ENCODE measurements at places on chromosomes 5 and 9.
A peak's percentile ranks its signal among the peaks of the same experiment; 100 is the strongest.

- DNase-seq, result peak; percentile 73
Measured at GRCh38 chr9:131423171-131423581, 29.3 kb downstream of the PRRC2B start.

DNA sequence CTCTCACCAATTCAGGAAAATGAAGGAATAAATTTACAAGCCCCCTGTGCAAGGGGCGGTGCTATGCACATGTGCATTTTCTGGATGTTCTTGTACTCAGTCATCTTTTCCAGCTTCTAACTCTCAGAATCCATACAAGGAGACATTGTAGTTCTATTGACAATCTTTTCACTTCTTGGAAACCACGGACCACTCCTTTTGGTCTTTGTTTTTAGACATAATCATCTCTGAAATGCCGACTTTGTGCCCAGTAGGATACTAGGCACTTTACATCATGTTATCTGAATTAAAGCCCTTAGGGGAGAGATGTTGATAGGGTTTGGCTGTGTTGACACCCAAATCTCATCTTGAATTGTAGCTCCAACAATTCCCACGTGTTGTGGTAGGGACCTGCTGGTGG is 322.6 kb upstream of the WWC1 start:
- no peak for DNase-seq

DNA sequence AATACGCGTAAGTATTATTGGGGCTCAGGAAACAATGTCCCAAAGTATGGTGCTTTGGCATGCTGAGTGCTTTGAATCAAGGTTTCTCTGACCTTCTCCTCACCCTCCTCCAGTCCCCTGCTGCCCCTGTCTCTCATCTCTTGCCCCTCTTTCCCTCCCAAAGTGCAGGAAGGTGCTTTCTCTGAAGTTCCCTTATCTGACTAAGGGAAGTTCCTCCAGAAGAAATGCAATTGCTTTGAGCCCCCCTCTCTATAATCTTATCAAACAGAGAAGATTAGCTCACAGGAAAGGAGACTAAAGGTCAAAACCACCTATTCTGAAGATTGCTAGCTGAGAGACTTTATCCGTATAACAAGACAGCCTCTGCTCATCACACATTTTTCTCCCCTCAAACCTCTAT is 288.1 kb downstream of the ARL15 start:
- DNase-seq, result no peak

GRCh38 chr9:113623851-113624485 is 160.4 kb downstream of the RGS3 start:
- peak; percentile 47 for DNase-seq

- no peak for DNase-seq
Measured at GRCh38 chr5:65999061-65999723, 72.8 kb downstream of the ERBIN start.

- no peak for DNase-seq
Measured at GRCh38 chr5:94240993-94241651, 377.3 kb downstream of the KIAA0825 start.

DNA sequence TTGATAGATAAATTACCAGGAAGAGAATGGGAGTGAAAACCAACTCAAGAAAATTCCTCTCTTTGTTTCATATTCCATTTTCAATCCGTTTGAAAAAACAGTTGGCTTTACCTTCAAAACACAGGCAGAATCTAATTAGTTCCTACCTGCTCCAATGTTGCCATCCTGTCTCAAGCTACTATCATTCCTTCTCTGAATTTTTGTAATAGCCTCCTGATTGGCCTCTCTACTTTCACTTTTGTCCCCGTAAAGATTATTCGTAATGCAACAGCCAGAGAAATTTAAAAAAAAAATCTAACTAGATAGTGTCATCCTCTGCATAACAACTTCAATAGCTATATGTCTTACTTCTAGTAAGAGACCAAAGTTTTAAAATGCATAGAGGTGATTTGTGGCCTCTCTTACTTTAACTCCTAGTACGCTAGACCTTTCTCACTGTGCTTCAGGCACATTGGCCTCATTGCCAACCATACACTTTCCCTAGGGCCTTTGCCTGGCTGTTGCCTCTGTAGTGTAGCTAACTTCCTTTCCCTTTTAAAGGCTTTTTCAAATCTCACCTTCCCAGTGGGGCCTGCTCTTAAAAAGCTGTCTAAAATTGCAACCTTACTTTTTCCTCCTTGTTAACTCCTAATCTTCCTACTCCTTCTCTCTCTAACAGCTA is 311.3 kb upstream of the GRIN3A start:
- DNase-seq, result no peak

- DNase-seq, result no peak
Measured at GRCh38 chr9:15191378-15191777, 115.6 kb downstream of the TTC39B start.

DNA sequence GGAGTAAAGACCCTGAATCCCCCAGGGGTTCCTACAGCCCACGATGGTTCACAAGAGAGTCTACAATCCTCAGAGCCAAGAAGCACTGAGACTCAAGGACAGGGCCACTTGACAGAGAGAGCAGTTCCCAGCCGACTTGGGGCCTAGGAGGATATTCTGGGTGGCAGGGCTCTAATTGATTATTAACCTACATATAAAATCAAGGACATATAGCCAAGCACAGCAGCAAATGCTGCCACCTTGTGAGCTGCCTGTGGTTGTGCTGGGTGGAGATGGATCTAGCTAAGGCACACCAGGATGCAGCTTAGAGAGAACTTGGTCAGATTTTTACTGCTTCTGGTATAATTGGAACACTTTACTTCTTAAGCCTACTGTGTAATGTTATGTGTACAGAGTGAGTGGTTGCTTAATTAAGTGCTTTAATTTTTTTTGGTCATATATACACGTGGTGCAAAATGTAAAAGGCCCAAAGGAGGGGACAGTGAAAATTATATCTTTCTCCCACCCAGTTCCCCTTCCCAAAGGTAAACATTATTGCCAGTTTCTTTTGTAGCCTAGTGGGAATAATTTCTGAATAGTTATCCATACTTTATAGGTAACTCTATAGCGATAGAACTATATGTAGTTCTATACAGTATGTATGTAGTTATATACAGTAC is 78.8 kb downstream of the F2RL2 start:
- peak; percentile 61 for DNase-seq

- DNase-seq, result peak; percentile 80
Measured at GRCh38 chr5:75044406-75044805, 8.0 kb downstream of the GCNT4 start.

DNA sequence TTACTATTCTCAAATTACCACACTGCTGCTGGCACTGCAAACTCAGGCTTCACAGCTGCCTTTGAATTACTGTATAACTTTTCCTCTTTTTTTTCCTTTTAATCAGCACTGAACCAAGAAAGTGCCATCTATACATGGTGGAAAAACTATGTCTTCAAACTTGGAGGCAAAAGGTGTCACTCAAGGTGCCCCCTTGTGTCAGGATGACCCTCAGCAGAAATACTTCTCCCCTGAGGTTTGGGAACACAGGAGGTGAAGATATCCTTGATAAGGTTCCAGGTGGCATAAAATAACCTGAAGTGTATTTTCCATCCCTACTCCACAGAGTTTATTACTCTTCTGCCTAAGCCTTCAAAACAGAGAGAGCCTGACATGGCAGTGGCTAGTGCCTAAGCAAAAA is 14.5 kb downstream of the FRMD3 start:
- DNase-seq, result no peak

DNA sequence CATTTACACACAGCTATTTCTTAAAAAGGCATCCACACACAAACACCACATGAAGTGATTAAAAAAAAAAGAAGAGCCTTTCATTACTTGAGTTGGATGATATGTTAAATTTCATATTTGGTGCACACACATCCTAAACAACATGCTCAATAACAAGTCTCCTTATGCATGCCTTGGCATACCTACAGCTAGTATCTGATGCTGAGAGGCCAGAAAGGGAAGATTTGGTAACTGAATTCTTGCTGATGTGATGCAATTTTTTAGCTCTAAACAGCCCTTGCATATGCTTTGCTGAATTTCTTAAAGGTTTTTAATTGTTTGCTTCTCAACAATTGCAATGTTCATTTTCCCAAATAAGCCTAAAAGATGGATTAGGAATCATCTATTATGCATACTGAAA is 338.8 kb downstream of the ARL15 start:
- DNase-seq, result no peak

DNA sequence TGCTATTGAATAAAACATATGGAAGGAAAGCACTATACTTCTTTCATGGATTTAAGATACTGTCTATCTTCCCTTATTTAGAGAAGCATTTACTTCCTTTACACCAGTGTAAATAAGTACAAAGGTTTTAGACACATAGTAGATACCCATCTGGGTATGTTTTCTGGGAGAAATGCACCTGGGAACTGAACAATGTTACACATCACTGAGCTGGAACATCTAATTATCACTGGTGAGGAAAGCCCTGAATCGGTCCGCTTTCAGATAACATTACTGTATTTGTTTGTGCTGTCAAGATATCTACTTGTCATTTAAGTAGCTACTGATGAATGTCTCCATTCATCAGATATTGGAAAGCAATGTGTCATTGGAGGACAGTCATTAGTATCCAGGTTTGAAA is 964.7 kb upstream of the PTPRD start:
- no peak for DNase-seq

- DNase-seq, result no peak
Measured at GRCh38 chr5:168813184-168813968, 234.2 kb upstream of the PANK3 start.

DNA sequence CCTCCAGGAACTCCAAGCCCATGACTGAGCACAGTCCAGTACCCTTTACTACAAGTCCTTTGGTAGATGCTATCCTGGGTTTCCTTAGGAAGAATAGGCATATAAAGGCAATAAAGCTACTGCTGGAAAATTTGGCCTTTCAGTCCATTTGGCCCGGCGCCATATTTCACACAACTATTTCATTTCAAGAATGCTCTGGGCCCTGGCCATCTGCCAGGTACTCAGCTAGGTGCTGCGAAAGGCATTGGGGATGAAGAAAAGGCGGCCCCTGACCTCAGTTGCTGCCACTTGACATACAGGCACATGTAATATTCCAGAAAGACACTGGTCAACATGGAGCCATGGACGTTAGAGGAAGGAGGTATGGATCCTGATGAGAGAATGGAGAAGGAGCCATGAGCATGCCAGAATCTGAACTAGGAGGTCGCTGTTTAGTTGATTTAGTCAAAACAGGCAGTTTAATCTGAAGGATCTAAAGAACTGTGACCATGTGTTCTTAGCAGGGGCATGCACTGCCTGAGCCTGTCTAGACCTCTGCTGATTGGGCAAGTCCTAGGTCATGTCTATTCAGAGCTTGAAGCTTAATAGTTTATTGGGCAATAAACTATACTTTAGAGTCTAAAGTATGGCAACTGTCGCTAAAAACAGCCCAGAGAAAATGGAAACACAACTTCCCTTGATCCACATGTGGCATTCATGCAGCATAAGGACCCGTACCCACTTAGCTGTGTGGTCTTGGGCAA is 149.3 kb downstream of the MELK start:
- DNase-seq, result no peak

DNA sequence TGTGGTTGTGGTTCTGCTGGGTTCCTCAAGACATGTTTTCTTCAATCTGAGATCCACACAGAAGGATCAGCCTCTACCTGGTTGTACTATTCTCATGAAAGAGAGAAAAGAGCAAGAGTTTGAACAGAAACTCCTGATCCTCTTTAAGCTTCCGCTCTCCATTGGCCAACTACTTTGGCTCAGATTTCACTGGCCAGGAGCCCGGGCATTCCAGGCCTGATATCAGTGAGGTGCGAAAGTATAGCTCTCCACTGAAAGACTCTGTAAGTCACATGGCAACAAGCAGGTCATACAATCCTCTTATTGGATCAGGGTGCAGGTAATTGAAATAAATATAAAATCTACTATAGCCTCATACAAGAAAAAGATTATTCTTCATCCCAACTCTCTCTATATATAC is 920.5 kb downstream of the TLE4 start:
- DNase-seq, result no peak

DNA sequence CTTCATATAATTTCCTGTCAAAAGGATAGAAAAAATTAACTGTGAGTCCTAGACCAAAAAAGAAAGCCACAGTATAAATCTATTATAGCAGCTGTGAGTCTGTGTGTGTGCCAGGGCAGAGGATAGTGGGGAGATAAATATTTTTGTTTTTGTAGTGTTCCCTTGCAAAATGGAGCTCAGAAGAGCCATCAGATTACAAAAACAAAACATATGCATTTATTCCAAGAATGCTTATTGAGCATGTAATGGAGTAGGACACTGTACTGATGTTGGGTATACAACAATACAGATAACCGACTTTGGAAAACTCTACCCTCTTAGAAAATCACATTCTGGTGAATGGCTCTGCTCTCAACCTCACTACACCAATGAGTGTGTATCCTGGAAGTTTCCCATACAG is 111.0 kb downstream of the DMAC1 start:
- no peak for DNase-seq

DNA sequence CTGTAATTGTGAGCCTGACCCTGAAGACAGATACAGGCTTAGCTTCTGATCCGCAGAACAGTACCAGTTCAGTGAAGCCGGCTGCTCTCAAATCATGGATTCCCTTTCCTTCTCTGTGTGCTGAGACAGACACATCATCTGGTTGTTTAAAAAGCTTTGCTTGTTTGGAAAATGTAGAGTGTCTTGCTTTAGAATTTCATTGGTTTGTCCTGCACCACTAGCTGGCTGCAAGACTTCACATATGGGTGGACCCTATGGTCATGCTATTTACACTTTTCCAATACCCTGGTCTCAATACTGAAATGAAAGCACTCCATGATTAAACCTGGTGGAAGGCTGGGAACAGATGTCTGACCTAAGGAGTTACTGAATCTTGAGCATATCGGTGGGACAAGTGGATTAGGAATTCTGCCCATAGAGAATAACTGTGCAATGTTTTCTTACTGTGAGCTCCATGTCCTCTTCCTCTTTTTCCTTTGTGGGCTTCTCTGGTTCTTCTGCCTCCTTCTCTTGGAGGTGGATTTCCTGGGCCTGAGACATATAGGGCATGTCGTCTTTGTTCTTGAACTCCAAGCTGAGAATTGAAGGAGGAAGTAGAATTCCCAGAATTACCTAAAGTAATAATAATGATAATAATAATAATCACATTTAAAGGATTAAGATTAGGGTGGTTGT is 201.1 kb upstream of the KLF9 start:
- no peak for DNase-seq

DNA sequence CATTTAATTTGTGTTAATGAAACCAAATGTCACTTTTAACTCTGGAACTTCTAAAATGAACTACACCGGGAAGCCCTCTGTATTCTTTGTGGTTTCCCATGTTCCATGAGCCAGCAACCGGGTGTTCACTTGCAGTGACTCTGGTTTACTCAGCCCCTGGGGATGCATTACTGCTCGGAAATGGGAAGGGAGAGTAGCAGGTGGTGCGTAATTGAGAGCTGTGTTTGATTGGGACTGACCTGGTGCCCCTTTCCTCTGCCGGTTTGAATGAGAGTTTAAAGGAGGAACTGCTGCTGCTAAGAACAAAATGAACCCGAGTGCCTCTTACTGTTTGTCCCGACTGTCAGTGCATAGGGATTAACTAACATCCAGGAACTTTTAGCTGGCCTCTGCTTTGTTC is 100.1 kb upstream of the DHFR start:
- DNase-seq, result no peak

- DNase-seq, result no peak
Measured at GRCh38 chr5:140084541-140084940, 29.4 kb upstream of the PURA start.

Measured in right lobe of liver (tissue), 6 donors.